Cortex of kidney (tissue), 1 donor: ENCODE measurements at places on chromosomes 5 and 9.

- DNase-seq = no peak
Measured at GRCh38 chr9:4984171-4984620, 876 bp upstream of the JAK2 start.

DNA sequence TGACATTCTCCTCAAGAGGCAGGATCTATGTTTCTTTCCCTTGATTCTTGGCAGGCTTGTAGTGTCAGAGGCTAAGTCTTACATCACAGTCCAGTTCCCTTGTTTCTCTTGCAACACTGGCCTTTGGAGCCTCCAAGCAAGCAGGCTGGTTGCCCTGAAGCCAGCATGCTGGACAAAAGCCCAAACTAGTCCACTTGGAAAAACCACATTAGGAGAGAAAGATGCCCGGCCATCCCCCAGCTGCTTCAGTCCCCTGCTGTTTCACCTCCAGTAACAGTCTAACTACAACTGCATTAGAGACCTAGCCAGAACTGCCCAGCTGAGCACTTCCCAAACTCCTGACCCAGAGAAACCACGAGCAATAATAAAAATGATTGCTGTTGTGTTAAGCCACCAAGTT, 87.6 kb downstream of the ADAMTS6 start:
- DNase-seq = no peak

DNA sequence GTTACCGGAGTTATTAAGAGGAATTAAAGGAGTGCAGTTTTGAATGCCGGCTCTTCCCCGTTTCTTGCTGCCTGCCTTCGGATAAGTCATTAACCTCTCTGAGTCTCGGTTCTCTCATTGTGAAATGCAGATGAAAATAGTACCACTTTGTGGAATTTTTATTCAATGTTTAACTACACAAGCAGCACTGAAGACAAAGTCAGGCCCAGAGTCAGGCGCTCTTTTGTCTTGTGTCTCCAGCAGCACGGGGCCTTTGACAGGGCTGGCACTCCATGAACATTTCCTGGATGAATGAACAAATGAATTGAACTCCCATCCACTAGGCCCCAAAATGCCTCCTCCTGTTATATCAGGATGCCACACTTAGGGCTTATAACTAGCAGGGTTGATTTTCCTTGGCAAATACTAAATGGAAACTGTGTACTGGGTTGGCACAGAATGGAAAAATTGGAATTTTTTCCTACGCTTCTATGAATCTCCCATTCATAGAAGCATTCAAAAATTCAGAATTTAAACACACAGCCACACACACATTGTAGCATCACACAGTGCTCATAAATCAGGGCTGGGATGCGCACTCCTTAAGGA, 332.8 kb downstream of the MLLT3 start:
- DNase-seq = no peak

DNA sequence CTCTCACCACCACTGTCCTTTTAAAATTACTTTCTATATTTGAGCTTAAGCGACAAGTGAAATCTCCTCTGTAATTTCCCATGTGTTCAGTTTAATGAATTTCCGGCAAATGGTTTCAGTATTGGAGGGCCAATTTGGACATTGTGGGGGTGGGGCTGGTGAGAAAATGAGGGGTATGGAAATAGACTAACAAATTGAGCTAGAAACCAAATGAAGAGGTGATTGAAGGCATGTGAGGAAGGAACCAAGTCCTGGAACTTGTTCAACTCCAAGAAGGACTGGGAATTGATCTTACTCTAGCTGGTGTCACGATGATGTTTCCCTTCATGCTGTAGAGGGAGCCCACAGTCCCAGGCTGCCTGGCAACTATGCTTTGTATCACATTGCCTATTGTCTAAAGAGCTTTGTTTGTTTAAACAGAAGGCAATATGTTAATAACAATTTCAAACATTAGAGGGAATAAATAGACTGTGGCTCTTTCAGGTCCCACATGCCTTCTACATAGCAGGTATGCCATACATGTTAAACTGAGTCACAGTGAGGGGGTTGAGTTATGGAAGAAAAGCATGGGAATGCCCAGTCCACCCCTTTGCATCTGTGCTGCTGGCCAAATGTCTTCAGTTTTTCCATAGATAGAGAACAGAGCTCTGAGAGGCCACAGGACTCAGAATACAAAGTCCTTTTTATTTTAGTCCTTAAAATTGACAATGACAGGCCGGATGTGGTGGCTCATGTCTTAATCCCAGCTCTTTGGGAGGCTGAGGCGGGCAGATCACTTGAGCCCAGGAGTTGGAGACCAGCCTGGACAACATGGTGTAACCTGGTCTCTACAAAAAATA, 25.0 kb upstream of the MATR3 start:
- DNase-seq = no peak
